ENCODE measurements at places on chromosomes 1 and 21.

DNA sequence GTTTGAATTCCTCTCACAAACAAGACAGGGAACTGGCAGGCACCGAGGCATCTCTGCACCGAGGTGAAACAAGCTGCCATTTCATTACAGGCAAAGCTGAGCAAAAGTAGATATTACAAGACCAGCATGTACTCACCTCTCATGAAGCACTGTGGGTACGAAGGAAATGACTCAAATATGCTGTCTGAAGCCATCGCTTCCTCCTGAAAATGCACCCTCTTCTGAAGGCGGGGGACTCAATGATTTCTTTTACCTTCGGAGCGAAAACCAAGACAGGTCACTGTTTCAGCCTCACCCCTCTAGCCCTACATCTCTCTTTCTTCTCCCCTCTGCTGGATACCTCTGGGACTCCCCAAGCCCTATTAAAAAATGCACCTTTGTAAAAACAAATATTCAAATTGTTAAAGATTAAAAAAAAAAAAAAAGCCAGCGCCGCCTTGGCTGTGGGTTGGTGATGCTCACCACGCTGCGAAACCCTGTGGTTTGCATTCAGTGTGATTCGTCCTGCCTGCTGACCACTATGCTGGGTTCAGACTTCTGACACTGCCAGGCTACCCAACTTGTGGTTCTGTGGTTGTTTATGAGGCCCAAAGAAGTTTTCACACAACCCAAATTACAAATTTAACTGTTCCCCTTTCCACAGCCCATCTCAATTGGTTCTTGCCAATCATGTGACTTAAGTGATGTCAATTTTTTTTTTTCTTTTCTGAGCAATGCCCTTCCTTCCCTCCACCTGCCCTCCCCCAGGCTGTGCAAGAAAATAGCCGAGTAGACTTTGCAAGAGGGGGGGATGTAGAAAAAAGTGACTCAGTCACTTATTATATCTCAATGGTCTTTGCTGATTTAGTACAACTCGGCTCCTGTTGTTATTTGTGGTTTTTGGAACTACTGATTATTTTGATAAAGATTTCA is at the start of gene RUNX1:
Gene RUNX1, minus strand, starts transcription at position 597 of the 912 bp plus-strand sequence.
- no peak for DNase-seq

DNA sequence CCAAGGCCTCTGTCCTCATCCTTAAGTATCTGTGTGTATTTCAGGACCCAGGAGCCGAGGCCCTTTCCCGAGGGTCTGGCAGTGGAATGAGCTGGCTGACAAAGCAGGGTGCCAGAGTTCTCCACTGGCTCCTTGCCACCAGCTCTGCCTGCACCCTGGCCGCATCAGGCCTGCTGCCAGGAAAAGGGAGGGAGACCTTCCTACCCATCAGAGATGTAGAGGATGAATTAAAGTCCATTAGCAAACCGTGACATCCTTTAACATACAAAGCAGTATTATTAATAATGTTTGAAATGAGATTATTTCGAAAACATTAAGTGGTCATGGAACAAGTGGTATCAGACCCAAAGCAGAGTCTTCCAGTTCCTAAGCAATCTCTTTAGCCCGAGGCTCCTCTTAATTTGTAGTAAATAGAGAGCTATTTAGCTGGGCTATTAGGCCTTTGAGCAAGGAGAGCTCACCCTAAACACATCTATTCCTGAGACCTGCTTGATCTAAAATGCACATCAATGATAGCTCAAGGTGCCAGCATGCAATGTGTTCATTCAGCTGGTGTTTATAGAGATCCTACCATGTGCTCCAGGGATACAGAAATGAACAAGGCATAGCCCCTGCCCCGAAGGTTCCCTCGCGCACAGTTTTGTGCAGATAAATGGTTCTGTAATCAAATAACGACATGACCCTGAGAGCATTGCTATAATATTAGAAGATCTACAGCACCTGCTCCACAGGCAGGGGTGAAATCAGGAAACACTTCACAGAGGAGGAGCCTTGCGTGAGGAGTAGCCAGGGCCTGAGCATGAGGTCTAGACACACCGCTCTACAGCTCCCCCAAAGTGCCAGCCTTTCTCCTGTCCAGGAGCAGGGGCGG is 44.0 kb downstream of the FAM163A start:
- DNase-seq: no peak

DNA sequence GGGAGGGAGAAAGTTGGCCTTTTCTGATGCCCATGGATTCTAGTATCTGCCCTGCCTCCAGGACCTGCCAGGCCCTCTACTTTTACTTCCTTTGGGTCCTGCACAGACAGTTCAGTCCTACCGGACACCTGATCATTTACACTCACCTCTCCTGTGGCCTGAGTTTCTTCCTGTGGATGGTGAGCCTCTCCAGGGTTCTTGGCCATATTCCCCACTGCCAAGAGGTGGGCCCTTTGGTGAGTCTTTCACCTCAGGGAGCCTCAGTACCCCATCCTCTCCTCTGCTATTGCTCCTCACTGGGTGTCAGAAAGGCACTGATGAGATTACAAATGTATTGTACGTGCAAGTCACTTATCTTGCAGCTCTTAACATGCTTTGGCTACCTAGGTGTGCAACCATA is 81.4 kb upstream of the ETV3 start:
- DNase-seq: no peak

DNA sequence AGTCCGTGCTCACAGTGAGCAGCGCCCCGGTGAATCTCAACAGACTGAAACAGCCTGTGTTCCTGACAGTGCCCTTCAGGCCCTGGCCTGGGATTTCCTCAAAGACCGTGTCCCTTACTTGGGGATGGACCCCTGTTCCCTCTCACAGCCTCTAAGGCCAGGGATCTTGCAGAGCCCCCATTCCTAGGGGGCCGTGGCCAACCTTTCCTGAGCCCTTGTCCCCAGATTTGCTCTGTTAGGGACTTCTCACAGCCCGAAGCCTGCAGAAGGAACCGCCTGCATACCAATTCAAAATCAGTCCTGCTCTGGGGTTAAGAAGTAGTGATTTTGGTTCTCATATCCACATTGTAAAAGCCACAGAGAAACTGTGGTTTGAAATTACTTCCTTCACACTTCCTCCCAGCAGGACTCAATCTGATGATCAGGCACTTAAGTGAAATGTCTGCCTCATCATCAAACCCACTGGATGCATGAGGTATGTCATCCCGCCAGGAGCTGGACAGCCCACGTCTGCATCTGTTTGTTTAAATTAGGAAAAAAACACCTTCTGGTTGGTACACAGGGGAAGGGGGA is 14.9 kb downstream of the ABCA4 start:
- no peak for DNase-seq

GRCh38 chr1:169347688-169348382 is 19.8 kb downstream of the NME7 start:
- no peak for DNase-seq

DNA sequence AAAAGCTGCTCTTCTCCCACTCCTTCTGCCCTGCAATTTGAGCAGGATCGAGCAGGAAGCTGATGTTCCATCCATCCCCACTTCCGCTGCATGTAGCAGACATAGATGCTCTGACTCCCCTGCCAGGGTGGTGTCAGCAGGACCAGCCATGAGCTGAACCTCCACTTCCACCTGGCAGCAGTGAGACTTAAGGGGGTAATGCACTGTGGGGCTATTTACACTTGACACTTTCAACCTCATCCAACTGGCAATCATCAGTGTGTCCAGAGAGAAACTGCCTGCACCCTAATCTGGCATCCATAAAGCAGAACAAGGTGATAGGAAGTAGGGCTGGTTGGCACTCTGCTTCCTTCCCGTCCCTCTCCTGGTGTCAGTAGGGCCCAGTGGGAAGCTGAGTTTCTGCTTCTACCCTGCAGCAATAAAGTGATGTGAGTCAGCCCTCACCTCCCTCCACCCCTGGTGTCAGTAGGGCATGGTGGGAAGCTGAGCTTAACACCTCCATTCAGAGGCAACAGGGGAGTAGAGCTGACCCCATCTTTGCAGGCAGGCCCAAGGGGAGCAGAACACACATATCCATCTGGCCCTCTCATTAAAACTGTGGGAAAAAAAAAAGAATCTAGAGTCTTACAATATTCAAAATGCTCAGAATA is 272.3 kb downstream of the PTPRU start:
- DNase-seq: no peak

GRCh38 chr1:11740258-11741192 is 4.6 kb downstream of the AGTRAP start:
- DNase-seq: no peak

- no peak for DNase-seq
Observed at GRCh38 chr1:204915861-204916495, 45.3 kb downstream of the NFASC start.

- DNase-seq: no peak
Observed at GRCh38 chr1:87134625-87135328, 193.9 kb upstream of the LMO4 start.
